ENCODE measurements at places on chromosomes 16 and 17.

DNA sequence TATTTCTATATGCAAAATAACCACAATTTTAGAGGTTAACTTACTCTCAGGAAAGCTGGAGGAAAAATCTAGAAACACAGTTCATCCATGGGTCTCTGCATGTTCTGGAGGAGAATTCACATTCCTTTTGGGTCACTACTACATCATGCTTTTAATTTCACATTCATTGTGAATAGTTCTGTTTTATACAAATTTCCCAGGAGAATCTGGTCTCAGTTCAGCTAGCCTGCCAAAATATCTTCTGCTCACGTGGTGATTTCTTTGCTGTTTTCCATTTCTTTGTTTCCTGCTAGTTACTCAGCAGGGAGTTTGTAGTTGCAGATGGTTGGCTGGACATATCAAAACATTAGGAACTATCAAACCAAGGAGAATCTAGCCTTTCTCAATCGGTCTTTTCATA, at the start of gene ABCA9:
TSS of gene ABCA9 (minus strand) at position 106 of the 400 bp plus-strand sequence. CDS start 9,801 bp downstream, outside the sequence.
- no peak for DNase-seq

GRCh38 chr17:37220607-37220953, 155.2 kb upstream of the C17orf78 start:
- no peak for DNase-seq

DNA sequence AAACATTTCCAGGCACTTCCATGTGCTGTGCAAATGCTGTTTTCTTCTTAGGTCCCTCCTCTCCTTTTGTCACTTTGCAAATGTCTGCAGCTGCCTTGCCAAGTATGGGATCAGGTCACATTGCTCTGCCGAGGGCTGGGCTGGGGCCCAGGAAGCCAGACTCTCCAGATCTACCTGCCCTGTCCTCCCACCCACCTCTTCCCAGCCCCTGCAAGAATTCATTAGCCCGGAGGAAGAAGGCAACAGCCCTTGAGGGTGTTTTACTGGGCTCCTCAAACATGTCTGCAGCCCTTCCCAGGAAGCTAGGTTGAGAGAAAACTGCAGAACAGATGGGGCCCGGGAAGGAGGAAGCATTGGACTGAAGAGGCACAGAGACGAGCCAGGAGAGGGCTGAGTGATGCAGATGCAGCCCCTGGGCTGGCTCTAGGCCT, 47.1 kb downstream of the WSB1 start:
- no peak for DNase-seq

DNA sequence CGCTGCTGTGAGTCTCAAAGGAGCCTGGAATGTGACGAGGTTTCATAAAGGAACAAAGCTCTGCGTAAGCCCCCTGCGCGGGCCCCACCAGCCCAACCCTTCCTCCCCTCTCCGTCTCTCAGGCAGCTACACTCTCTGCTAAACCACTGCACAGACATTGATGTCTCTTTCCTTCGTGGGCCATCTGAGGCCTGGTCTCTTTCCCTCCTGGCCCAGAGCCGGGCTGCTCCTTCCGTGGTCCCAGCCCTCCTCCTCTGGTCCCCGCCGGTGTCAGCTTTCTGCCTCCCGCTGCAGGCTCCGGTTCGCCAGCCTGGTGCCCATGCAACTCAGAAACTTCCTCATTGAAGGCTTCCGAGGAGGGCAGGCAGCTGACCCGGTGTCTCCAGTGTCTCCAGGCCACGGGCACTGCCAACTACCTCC, 7.4 kb downstream of the SCARF1 start:
- DNase-seq: no peak

DNA sequence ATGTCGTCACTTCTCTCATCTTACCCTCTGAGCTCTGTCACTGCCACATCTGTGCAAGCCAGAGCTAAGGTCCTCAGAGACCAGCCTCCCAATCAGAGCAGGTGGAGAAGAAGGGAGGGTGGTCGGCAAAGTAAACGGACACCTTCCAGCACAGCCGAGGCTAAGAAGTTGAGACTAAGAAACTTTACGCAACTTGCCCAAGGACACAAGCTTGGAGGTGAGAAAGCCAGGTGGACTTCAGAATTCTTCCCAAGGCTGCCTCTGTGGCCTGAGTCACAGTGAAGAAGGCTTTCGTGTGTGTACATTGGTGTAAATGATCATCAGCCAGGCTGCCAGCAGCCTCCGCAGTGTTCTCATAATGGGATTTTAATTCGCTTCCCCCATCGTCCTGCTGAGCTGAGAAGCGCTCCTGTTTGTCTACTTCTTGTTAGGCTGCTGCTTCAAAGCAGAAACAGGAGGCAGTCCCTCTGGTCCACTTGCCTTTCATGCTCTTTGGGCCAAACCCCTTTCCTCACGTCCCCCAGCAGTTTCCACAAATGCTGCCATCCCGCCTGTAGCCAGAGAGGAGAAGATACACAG, 125.0 kb upstream of the RPL38 start:
- no peak for DNase-seq

DNA sequence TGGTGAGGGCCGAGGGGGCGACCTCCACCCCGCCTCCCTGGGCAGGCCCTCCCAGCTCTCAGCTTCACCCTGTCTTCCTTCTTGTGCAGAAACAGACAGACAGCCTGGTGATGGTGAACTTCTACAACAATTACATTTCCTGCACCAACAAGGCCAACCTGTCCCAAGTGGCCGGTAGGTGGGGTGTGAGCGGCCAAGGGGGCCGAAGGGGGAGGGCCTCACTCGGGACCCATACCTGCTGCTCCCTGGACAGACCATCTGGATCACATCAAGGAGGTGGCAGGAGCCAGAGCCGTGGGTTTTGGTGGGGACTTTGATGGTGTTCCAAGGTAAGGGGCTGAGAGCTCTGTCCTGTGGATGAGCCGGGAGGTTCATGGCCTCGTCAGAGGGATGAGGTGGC, 20.1 kb downstream of the CHMP1A start:
- DNase-seq: no peak

DNA sequence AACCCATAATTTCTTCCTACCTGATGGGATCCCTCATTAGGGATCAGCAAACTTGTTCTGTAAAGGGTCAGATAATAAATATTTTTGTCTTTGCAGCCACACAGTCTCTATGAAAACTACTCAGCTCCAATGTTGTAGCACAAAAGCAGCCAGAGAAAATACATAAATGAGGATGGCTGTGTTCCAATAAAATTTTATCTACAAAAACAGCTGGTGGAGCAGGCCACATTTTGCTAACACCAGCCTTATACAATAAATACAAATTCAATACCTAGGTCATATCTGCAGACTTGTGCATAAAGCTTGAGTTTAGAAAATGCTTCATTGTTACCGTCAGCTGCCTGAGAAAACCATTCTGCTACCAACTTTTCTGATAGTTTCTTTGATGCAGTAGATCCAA, 38.4 kb upstream of the INTS2 start:
- no peak for DNase-seq

DNA sequence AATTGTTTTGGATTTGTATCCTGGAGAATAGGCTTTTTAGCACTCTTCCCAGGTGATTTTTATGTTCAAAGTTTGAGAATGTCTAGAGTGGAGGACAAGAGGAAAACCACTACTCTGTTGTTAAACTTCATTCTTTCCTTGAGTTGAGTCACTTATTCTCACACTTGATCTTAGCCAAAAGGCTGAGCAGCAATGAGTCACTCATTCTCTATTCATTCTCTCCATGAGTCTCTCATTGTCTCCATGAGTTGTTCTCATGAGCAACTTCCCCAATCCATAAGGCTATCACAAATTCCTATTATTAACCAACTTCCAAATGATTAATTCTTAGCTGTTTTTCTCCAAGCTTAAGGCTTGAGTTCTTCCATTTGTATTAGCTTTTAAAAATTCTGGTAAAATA, 1393.3 kb downstream of the CDH8 start:
- DNase-seq: no peak

DNA sequence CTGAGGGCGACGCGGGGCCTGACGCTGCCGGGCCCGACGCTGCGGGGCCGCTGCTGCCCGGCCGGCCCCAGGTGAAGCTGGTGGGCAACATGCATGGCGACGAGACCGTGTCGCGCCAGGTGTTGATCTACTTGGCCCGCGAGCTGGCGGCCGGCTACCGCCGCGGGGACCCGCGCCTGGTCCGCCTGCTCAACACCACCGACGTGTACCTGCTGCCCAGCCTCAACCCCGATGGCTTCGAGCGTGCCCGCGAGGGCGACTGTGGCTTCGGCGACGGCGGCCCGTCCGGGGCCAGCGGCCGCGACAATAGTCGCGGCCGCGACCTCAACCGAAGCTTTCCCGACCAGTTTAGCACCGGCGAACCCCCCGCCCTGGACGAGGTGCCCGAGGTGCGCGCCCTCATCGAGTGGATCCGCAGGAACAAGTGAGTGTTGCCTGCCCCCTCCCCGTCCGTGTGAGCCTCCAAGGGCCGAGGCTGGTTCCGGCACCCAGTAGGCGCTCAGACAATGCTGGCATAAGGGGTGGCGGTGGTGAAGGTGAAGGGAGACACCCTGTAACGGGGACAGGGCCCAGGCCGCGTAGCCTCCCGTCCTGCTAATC, 676 bp downstream of the CPD start:
- peak; percentile 10 for DNase-seq

DNA sequence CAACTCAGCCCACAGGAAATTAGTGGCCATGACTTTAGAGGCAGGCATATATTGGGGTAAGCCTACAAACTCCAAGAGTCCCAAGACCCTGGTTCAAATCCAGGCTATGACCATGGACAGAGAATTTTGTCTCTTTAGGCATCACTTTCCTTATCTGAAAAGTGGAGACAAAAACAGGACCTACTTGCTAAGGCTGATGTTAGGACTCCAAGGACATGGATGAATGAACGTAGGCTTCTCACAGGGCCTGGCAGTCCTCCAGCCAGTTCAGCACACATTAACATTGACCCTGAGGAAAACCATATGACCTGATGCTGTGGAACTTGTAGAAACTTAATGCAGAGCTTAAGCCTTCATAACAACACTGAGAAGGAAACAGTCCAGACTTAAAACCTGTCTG, 1.4 kb downstream of the FKBP10 start:
- no peak for DNase-seq

- DNase-seq: no peak
These were observed 470 bp downstream of the TRPV3 start for GRCh38 chr17:3556916-3557767.

- DNase-seq: no peak
These were observed 17.1 kb downstream of the RND2 start for GRCh38 chr17:43042025-43042628.

DNA sequence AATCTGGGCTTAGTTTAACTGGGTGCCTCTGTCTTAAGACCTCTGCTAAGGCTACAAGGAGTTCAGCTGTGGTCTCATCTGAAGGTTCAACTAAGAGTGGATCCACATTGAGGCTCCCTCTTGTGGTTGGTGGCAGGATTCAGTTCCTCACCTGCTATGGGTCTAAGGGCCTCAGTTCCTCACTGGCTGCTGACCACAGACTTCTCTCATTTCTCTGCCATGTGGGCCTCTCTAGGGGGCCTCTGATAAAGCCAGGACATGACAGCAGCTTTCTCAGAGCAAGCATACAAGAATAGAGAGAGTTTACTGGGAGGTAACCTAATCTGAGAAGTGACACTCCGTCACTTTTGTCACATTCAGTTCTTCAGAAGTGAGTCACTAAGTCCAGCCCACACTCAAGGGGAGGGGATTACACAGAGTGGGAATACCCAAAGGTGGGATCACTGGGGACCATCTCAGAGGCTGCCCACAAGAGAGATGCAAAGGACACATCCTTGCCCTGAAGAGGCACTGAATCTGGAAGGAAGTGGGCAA, 19.2 kb upstream of the ABAT start:
- peak; percentile 14 for DNase-seq

GRCh38 chr17:2828397-2829038, 32.3 kb downstream of the RAP1GAP2 start:
- peak; percentile 70 for DNase-seq

DNA sequence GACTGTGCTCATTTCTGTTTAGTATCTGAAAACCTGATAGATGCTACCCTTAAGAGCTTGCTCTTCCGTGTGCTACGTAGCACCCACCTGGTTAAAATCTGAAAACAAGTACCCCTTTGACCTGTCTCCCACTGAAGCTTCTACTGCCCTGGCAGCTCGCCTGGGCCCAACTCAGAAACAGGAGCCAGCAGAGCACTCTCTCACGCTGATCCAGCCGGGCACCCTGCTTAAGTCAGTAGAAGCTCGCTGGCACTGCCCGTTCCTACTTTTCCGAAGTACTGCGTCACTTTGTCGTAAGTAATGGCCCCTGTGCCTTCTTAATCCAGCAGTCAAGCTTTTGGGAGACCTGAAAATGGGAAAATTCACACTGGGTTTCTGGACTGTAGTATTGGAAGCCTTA, 18.9 kb downstream of the NTAN1 start:
- no peak for DNase-seq

DNA sequence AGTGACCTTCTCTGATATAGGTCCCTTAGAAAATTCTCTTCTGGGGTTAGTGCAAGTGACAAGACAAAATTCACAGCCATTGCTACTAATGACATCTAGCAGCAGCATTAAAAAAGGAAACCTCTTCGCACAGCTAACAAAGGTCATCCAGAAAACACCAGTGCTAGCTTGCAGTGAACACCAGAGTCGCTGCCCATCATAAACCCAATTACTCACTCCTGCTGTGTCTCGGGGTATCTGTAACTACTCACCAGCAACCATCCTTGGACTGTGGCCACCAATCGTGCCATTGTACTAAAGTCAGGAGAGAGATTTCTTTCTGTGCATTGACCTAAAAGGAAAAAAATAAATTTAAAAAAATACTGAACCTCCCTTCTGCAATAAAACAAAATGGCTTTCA, 1494.7 kb upstream of the CDH8 start:
- no peak for DNase-seq

DNA sequence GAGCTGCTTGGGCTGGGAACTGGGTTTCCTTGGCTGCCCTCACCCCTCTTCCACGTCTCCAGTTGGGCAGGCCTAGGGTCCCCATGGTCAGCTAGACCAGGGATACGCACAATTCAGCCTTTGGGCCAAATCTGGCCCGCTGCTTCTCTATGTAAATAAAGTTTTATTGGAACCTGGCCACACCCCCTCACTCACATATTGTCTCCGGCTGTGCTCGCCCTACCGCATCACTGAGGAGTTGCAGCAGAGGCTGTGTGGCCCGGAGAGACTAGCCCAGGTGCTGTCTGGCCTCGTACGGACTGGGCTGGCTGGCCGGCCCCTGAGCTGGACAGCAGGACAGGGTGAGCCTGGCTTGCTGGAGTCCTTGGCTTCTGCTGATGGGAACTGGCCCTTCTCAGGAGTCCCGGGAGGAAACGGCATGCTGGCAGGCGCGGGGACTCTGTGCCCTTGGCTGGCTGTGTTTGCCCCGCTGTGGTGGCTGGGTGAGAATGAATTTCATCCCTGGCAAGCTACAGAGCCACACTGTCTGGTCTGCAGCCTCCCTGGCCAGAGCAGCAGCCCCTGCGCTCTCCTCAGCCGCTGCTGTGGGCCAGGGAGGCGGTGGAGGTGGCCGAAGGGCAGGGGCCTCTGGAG, 82.0 kb downstream of the ENGASE start:
- no peak for DNase-seq

GRCh38 chr16:84013787-84014569, 28.6 kb downstream of the SLC38A8 start:
- peak; percentile 61 for DNase-seq

GRCh38 chr16:79843631-79844043, 243.1 kb upstream of the MAF start:
- no peak for DNase-seq
